A172 (cell line): ENCODE measurements at places on chromosomes 3 and 15.

- no peak for DNase-seq
These were observed 227.8 kb downstream of the CDIN1 start for GRCh38 chr15:36807134-36807764.

DNA sequence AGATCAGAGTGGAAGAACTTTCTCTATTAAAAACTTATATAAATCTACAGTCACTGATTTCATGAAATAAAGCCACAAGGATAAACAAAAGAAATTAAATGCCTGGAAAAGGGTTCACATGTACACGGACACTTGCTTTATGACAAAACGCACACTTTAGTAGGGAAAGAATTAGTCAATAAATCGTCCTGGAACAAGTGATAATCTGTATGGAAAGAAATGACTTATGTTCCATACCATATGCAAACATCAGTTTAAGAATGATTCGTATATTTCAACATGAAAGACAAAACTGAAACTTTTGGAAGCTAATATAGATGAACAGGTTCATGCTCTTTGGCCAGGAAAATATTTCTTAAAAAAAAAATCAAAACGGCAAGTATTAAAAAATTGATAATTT is 40.2 kb downstream of the MEF2A start:
- no peak for DNase-seq

DNA sequence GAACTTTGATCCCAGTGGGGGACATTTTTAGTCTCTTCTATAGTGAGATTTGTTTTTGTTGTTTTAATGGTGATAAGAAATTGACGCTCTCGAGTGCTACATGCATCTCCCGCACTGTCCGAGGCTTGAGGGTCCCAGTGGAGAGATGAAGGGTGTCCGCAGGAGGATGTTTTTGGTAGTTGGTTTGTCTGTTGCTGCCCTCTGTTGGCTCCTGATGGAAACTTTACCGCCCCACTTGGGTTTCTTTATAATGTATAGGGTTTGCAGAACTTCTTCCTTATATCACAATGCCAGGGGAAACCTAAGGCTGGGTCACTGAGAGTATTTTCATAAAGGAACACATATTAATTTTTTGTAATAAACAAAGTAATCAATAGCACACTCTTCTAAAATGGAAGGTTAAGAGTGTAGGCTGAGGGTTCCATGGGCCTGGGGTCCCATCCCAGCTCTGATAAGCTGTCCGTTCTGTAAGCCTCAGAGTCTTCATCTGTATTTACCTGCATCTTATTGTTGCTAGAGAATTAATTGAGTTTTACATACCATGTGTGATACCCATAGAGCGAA is 185.3 kb upstream of the FEZF2 start:
- peak; percentile 18 for DNase-seq

DNA sequence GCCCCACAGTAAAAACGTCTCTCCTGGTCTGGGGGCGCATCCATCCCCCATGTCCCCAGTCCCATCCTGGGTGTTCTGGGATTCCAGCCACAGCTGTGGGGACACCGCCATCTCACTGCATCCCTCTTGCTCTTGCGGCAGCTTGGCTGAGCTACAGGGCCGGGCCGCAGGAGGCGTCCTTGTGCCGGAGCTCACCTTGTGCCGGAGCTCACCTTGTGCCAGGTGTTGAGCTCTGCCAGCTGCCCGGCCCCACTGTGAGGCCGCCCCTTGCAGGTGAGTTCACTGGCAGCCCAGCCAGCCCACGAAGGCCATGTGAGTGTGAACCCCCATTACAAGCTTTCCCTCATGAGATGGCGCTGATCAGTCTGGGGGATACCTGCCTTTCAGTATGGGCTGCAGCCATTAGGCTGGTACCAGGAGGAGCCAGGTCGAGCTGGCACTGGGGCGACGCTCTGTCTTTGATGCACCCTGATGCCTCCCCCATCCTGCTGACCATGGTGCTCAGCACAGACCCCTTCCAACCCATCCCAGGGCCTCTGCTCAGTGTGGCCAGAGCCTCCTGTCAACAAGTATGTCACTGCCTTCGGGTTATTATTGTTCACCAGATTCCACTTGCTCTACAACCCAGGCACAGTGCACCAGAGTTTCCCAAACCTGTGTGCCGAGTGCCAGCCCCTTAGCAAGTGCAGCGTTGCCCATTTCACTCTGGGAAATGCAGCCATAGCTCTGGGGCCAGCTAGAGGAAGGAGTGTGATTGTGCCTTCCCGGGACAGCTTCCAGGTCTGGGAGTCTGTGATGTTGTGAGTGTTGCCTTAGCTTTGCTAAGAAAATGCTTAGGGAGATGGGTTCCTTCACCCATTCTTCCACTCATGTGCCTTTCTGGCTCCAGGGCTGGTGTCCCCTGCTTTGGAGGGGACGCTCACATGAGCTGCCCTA is 105.7 kb downstream of the APBA2 start:
- no peak for DNase-seq

- DNase-seq, result no peak
These were observed 334.0 kb upstream of the MCTP2 start for GRCh38 chr15:93897377-93897776.

GRCh38 chr3:196323691-196324090 is 5.7 kb upstream of the DYNLT2B start:
- DNase-seq, result peak; percentile 34

- no peak for DNase-seq
These were observed 57.4 kb downstream of the LRRFIP2 start for GRCh38 chr3:37116998-37117397.

DNA sequence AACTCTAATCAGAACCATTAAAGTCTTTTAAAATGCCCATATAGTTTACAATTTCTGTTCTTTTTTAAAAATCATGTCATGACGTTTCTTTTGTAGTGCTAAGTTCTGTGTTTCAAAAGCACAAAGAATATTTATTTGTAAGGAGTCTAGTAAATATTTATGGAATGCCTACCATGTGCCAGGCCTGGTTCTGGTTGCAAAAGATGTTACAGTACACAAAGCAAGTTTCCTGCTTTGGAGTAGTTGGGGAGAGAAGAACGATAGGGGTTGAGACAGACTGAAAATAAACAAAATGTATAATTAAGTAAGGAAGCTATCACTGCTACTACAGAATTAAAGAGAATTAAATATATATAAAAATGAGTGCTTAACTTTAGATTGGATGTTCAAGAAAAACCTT is 86.8 kb upstream of the CMSS1 start:
- no peak for DNase-seq

GRCh38 chr15:25054943-25055342 is 100.2 kb downstream of the SNRPN start:
- no peak for DNase-seq

DNA sequence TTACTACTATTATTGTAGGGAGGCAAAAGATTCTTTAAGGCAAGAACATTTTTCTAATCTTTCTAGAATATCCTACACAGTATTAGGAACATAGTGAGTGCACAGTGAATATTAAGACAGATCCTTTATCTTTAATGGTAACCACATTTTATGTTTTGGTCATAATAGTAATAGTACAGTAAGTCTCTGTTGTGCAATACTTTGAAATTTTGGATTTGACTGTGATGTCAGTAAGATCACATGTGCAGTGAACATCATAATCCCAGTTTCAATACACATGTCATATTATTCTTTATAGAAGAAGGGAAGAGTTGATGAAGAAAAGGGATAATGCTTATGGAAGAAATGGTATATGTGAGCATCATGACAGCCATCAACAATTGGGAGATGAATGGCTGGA is 10.7 kb downstream of the STT3B start:
- no peak for DNase-seq

GRCh38 chr15:87582169-87582568 is 674.4 kb downstream of the NTRK3 start:
- DNase-seq, result no peak

- DNase-seq, result no peak
These were observed 38.2 kb upstream of the SNRK start for GRCh38 chr3:43248185-43248583.

GRCh38 chr15:69104050-69104750 is 56.2 kb upstream of the GLCE start:
- no peak for DNase-seq

DNA sequence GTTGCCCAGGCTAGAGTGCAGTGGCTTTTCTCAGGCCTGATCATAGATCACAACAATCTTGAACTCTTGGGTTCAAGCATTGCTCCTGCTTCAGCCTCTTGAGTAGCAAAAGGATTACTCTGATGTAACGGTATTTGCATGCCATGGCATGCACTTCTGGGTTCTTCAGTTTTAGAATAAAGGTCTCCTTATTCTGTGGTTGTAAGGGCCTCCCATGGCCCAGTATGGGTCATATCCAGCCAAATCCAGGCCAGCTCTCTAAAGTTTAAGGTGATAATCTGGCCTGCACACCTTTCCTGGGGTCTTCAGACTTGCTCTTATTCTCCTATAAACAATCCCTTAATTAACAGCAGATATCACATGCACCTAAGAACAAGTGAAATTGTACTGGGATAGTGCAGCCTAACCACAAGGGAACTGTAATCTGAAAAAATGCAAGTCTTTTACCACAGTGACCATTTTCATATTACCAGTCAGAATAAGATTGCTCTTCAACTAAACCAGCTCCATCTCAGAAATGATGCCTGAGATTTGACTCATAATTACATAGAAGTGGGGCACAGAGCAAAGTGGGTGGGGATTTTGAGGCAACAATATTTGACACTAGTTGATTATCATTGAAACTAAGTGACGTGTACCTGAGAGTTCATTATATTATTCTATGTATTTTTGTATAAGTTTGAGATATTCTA is 25.4 kb downstream of the COMMD2 start:
- DNase-seq, result no peak

DNA sequence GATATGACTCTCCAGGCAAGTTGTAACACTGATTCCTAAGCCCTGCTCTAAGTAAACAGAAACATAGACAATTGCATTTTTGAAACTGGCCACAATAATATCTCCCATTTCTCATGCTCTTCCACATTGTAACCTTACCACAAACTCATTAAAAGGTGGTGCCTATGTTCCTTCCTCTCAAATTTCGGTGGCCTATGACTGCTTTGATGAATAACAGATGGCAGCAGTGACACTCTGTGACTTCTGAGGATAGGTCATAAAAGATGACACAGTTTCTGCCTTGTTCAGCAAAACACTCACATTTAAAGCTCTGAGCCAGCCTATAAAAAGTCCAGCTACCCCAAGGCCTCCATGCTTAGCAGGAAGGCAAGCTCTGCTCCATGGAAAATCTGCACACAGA is 195.2 kb downstream of the EFHB start:
- no peak for DNase-seq

DNA sequence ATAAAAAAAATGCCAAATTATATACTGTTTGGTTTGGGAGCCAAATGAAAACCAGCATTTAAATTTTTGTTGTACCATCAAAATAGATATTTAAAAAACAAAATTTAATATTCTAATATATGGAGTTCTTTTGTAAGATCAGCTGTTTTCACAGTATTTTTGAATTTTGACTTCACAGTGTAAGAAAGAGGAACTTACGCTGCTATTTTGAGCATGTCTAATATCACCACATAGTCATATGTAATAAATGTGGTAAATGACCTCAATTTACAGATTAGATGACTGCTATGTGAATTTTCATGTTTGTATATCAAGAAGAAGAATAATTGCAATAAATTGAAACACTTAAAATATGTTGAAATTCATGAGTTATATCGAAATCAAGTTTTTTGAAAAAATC is 189.6 kb downstream of the ARRDC4 start:
- no peak for DNase-seq

DNA sequence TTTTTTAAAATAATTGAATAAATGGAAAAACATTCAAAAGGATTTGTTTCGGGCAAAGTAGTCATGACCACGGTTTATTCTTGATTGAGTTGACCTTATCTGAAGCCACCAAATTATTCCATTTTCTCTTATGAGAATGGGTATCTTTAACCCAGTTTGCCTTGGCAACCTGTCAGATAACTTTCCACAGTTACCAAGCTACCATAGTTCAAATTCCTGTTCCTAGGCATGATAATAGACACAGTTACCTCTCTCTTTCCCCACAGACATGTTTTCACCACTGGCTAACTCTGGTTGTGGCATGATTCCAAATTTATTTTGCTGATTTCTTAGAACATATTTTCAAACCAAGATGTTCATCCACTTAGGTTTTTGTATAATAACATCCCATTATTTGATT is 84.9 kb downstream of the NECTIN3 start:
- DNase-seq, result no peak
